ENCODE measurements at places on chromosomes 4 and X.

GRCh38 chr4:70996018-70996360 is 2.5 kb downstream of the DCK start:
- no peak for DNase-seq

- no peak for DNase-seq
These were observed 2060.4 kb downstream of the ARAP2 start for GRCh38 chr4:34183926-34184325.

- DNase-seq: no peak
These were observed 54.5 kb upstream of the NOCT start for GRCh38 chr4:138961129-138961528.

DNA sequence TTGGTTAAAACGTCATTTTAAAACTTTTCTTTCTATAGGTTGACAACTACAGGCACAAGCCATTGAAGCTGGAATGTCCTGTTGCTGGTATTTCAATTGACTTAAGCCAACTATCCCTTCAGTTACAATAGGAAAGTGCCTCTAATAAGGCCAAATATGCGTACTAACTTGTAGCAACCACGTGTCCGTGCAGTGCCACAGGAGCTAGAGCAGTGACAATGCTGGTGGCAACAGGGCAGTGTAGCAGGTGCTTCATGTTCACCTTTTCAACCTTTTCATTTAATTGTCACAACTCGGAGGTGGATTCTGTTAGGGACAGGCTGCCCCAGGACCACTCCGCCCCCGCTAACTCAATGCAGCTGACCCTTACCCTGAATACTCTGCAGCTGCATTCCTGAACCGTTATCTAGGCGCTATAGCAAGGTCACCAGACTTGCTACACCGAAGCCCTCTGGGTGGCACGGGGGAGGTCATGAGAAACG is 37.7 kb downstream of the ERVMER34-1 start:
- DNase-seq: no peak

DNA sequence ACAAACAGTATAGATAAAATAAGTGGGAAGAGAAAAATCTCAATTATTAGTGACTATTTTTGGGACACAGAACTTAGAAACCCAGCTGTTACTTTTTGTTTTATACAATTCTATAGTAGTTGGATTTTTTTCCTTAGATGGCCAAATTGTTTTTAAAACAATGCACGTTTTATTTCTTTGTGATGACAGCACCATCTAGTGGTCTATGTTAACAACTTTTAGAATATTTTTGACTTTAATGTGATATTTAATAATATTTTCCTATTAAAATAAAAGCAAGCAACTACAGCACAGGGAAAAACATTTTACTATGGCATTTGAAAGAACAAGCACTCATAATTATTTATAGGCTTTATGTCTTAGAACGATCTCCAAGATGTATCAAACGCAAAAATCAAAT is 5.6 kb upstream of the SMIM31 start:
- DNase-seq: peak; percentile 37

DNA sequence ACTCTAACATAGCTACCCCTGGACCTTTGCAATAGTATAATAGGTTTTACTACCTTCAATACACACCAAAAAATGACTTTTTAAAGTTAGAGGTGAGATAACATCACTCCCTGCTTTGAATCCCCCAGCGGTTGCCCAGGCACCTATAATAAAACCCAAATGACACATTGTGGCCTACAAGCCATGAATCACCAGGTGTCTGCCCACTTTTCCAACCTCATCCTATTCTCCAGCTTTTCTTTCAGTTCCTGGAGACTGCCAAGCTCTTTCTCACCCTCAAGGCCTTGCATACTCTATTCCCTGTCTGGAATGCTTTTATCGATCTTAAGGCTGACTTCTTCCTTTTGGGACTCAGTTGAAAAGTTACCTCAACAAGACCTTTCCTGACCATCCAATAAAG is 16.4 kb upstream of the PRSS48 start:
- DNase-seq: peak; percentile 32

DNA sequence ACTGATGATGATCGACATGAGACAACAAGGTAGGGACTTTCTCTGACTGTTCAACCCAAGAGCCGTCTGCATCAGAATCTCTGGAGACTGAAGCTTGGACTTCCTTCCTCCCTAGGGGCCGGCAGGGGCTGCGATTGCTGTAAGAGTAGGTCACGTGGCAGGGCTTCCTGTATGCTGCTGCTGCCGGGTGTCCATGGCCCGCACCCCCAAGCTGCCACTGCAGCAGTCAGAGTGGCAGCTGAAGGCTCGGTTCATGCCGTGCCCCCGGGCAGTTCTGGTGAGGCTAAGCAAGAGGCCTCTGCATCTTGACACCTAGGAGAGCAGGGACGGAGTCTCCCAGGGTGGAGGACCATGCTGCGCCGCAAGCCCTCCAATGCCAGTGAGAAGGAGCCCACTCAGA is at the start of gene SASH3:
TSS of gene SASH3 (plus strand) at position 203 of the 400 bp plus-strand sequence. CDS start at position 352, 149 bp downstream.
- DNase-seq: no peak

DNA sequence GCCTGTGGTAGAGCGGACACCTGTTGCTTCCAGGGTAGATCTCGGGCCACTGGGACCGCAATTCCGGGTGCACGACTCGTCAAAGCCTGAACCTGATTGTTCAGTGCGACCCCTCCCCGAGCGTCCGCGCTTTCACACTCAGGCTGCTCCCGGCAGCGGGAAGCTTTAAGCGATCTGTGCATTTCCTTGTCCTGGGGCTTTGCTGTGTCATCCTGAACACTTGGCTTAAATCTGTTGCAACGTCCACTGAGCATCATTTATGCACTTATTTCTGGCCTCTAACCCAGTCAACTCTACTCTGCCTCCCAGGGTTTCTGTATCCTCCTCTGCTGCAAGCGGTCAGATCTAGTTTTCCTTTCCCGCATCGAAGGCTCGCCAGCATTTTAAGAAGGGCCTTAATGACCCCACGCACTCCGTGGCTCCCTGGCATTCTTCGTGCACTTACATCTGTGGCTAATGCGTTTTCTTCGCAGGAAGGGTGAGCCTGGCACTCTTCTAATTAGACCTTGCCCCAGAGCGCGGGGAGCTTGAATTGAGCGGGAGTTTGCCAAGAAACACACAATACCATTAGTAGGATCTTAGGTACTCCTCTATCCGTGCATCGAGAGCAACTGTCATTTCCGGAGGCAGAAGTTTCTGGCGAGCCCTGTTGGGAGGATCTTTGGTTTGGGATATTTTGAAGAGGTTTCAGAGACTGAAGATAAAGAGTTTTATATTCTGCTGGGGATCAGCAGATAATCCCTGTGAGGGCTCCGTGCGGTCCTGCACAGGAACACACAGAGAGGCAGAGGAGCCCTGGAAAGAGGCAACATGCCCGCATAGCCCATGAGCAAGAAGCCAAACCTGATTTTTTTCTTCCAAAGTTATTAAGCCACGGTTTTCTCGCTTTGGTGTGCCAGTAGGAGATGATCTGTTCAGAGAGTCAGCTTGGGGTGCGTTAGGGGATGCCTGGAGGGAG is 654 bp upstream of the DDIT4L start:
- DNase-seq: no peak

DNA sequence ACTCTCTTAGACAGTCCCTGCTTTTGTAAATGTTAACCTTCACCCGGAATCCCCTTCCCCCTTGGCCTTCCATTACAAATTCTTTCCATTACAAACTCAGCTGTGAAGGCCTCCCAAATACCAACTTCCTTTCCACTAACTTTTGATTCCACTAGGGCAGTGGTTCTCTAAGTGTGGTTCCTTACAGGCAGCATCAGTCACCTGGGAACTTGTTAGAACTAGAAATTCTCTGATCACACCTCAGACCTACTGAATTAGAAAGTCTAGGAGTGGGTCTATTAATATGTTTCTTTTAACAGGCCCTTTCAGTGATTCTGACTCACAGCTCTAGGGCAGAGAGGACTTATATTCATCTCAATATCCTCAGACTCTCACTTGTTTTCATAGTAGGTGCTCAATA is 19.0 kb upstream of the MRPL1 start:
- no peak for DNase-seq

DNA sequence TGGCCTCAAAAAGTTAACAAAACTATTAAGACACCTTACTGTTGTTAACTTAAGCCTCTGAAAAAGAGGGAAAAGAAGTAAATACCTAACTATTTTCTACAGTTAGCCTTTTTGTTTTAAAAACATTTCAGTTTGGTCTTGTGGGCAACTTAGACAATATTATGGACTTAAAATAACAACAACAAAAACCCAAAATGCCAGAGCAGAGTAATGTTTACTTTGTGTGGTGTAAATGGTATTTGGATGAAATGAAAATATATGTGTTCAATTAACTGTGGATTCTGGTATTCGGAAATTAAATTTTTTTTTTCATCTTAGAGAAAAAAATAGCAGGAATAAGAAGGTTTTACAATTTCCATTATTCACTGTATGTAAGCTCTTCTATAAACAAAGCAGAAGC is 79.6 kb upstream of the NPNT start:
- DNase-seq: peak; percentile 16

DNA sequence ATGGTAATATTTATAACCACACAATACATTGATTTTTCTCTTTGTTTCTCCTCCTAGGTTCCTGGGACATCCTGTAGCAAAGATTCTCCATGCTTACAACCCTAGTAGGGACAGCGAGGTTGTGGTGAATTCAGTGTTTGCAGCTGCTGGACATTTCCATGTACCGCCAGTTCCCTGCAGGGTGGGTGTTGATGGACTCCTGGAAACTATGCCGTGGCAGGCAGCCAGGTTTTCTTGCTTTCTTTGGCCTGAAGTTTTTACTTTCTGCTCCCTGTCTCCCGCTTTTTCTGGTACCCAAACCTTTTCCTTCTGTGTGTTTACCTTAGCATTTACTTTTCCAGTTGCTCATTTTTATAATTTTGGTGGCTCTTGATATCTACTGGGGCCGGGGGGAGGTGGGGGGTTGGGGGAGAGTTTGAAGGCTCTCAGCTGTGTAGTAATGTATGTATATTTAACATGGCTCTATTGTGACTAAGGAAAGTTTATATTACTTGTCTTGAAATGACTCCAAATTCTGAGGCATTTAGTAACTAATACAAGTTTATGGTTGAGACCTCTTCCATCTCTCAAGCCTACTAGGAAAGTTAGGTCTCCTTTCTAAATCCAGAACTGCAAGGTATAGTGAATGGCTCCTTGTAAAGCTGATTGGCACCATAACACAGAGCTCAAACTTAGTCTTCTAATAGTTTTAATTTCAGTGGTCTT is 89.7 kb downstream of the TMEM131L start:
- DNase-seq: peak; percentile 86

GRCh38 chr4:100913685-100914084 is 395.9 kb upstream of the EMCN start:
- DNase-seq: no peak

- no peak for DNase-seq
These were observed 356.6 kb downstream of the CXXC4 start for GRCh38 chr4:104138116-104138515.

GRCh38 chr4:186216465-186217024 is 10.8 kb upstream of the KLKB1 start:
- peak; percentile 39 for DNase-seq

DNA sequence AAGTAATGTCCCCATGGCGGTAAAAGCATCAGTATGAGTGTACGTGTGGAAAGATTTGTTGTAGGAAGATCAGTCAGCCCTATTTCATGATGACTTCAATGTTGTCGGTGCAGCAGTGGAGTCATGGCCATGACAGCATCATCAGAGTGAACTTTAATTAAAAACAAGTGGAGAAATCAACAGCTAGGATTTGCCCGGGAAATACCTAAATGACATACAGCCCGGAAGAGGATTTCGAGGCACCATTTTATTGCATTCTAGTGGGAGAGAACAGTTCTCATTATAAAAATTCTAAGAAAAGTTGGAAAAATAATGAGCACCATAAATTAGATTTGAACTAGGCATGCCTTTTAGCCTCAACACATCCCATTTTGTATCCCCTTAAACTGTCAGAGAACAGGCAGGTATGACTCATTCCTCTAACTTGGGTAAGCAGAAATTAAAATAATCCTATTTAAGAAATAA is 170.1 kb downstream of the SHROOM3 start:
- DNase-seq: no peak

- no peak for DNase-seq
These were observed 1014.2 kb downstream of the FAT4 start for GRCh38 chr4:126328914-126329313.

DNA sequence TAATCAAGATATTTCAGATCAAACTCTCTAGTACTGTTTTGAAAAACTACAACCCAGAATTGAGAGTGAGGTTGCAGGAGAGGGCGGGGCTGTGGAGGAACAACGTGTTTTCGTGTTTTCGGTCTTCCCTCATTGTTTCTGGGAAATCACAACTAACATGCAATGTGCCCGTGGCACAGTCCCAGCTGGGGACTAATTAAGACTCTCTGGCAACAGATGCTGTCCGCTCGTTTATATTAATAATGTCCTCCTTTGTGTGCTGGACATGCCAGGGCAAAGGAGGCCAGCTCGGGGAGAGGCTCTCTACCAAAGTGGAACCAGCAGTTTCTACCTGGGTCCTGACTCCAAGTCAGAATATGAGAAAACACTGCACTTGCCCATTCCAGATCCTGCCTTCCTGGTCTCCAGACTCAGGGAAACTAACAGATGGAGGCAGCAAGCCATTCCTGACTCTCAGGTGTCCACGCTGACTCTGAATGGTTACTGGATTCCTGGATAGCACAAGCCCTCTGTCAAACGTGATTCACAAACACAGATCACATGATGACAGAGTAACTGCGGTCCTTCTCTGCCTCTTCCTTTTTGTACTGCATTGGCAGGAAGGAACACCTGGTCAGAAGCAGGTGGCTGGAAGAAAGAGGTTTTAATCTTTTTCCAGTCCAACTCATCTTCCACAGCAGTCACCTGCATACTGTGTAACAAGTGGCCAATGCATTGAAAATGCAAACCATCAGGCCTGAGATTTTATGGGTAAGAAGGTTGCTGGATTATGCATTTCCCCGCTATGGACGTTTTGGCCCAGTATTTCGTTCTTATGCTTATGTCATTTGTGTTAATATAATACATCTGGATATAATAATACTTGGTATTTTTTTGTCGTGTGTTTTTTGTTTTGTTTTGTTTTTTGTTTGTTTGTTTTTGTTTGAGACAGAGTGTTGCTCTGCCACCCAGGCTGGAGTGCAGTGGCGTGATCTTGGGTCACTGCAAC is 65.0 kb downstream of the COQ2 start:
- no peak for DNase-seq

GRCh38 chr4:105556206-105556605 is 3.8 kb downstream of the ARHGEF38 start:
- no peak for DNase-seq

DNA sequence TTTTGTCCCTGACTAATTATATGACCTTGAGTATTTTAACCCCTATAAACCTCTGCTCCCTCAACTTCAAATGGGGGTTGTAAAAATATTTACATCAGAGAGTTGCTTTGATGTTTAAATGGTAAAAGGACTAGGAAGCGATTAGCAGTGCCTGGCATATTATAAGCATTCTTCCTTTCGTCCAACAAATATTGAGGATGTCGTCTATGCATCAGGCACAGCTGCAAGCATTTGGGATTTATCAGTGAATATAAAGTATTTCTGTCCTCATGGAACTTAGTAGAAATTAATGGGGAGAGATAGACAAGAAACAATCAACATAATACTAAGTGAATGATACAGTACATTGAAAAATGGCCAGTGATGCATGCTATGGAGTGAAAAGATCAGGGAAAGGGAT is 115.5 kb upstream of the EDNRA start:
- no peak for DNase-seq

GRCh38 chr4:171727185-171727584 is 86.0 kb upstream of the GALNTL6 start:
- no peak for DNase-seq
